ENCODE measurements at places on chromosomes 3 and 15. TPM values are rescaled to one million over a fixed set of nuclear protein-coding genes. Genes with fewer than 3 reads are reported as not detected.
A peak's percentile ranks its signal among the peaks of the same experiment; 100 is the strongest.

GRCh38 chr3:4849136-4849535 is 130.1 kb upstream of the BHLHE40 start:
- no peak for DNase-seq

DNA sequence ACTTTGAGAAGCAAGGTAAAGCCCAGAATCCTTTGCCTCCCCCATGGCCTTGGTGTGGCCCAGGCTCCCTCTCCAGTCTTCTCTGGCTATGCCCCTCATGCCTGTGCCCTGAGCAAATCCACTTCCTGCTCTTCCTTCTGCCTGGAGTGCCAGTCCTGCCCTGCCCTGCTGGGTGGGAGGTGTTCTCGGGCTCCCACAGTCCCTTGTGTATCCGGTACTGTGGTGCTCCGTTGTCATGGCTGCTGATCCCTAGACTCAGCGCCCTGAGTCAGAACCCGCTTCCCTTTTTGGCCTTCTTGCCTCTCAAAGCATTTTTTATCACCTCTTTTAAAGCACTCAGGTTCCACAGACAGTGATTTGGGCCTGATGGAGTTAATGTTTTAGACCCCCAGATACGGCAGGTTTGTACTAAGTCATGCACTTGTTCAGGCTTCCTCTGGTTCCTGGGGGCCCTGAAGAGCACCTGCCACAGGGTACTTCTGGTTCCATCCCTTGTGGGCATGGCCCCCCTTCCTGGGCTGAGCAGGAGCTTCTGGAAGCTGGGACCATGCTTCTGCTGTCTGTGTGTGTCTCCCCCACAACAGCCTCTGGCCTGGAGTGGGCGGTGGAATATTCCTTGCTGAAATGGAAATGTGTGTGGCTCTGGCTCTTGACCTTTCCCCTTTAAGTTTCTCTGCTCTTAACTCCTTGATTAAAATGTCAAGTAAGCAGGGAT is 29.6 kb upstream of the ADAMTS7 start:
- DNase-seq = peak; percentile 69

DNA sequence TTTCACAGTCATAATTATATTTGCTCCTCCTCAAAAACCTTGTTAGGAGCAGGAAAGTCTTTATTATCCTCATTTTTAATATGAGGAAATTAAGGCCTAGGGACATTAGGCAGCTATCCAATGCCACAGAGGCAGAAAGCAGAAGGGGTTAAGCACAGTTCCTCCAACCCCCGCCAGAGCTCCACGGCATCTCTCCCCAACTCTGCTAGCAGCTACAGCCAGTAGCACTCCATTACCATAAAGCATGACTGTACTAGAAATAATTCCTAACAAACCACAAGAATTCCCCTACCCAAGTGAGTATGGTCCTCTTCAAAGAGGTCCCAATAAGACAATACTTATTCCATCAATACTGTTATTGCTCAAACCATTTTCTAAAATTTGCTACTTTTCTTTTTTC is 9.8 kb downstream of the HEG1 start:
- no peak for DNase-seq

GRCh38 chr3:100536093-100536492 is 43.7 kb downstream of the TMEM45A start:
- DNase-seq = no peak

- DNase-seq = no peak
Measured at GRCh38 chr15:62788224-62788623, 254.3 kb upstream of the TPM1 start.

DNA sequence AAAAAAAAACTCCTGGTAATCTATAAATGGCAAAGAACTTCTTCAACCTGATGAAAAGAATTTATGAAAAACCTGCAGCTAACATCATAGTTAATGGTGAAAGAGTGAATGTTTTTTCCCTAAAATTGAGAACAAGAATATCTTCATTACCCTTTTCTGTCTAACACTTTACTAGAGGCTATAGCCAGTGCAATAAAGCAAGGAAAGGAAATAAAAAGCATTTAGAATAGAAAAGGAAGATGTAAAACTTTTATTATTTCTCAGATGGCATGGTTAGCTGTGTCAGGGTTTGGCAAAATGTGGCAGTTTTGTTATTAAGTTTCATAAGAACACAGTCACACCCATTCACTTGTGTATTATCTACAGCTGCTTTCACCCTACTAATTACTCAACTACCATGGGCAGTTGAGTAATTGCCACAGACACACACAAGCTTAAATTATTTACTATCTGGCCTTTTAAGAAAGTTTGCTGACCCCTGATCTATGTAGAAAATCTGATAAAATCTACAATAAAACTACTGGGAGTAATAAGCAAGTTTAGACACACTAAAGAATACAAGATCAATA is 465.1 kb downstream of the MAGI1 start:
- no peak for DNase-seq

DNA sequence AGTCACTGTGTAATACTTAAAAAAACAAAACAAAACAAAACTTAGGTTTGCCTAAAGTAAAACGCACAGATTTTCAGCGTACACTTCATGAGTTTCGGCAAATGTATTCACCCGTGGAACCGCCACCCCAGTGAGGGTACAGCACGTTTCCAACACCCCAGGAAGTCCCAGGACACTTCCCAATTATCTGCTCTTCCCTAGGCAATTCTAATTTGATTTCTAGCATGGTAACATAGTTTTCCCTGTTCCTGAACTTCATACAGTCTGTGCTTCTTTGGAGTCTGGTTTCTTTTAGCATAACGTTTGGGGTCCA is 497 bp upstream of the CLASP2 start:
- peak; percentile 69 for DNase-seq

GRCh38 chr3:194395212-194395611 is 3.9 kb downstream of the GP5 start:
- DNase-seq = no peak

AGBL1 gene
- not detected for total RNA-seq

DNA sequence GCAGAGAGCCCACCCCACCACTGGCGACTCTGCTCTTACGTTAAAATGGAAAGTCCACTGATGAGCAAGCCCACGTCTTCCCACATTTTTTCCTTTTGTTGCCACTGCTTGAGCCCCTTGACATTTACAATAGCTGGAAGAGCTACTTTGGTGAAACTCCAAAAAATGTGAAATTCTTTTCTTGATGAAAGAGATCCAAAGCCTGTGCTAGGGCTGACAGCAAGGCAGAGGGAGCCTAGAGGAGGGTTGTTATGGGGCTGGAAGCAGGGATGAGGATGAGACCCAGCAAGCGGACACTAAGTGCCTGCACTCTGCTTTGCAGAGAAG is 97.1 kb downstream of the CEMIP start:
- DNase-seq = no peak

GRCh38 chr15:97995192-97995591 is 34.7 kb downstream of the ARRDC4 start:
- no peak for DNase-seq

- no peak for DNase-seq
Measured at GRCh38 chr3:47487265-47487664, 11.5 kb upstream of the SCAP start.

CLSTN2 gene
- total RNA-seq = 0.14 TPM

GRCh38 chr3:16448639-16449070 is 64.8 kb downstream of the RFTN1 start:
- no peak for DNase-seq
